ENCODE measurements at places on chromosomes 5 and 9. TPM values are rescaled to one million over a fixed set of nuclear protein-coding genes. Genes with fewer than 3 reads are reported as not detected.

- no peaks in the 10 kb centered on the region for H3K27me3 ChIP-seq
- no peak for DNase-seq
- no peaks in the 10 kb centered on the region for H3K4me1 ChIP-seq
- no peaks in the 10 kb centered on the region for H3K36me3 ChIP-seq
These were observed 929.5 kb upstream of the C9orf72 start for GRCh38 chr9:28502741-28503140.

GRCh38 chr9:69066955-69067354, 31.4 kb downstream of the FXN start:
- peaks cover 27% of the 10 kb centered on the region for H3K36me3 ChIP-seq

Gene WHRN
- total RNA-seq: 2.8 TPM

DNA sequence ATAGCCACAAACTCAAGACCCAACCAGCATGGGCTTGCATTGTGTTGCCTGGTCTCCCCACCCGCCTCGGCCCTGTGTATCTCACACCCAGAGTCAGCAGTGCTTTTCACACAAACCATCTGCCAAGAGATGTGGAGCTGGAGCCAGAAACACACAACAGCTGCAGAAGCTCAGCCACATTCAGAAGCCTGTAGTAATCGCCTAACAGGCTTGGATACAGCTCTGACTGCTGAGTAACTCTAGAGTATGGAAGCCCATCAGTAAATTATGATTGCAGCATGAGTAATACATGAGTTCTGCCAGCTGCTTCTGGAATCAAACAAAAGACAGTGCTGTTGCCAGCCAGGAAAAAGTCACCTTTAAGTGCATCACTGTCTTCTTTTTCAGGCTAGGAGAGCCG, 16.0 kb downstream of the TEK start:
- DNase-seq: no peak
- no peak overlapping the region for H3K27ac ChIP-seq
- H3K27me3 ChIP-seq: no peaks in the 10 kb centered on the region
- no peaks in the 10 kb centered on the region for H3K36me3 ChIP-seq
- no peak overlapping the region for H3K4me3 ChIP-seq

DNA sequence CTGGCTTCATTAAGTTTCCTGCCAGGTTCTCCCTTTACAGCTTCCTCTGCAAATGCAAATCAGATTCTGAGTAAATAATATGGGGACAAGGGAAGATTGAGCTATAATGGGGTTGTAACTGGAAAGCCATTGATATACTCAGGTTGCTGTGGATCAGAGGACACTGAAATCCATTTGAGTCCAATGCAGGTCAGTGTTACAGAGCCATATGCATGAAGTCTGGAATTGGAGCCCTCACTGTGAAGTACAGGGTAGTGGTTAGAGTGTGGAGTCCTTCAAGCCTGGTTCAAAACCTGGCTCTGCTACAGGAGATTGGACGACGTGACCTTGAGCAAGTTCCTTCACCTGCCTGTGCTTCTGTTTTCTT, 48.7 kb downstream of the TIMD4 start:
- peaks cover 53% of the 10 kb centered on the region for H3K36me3 ChIP-seq
- H3K27ac ChIP-seq: peak overlapping the region; percentile 83
- peak overlapping the region; percentile 33 for H3K4me3 ChIP-seq
- no peak for DNase-seq
- H3K4me1 ChIP-seq: peaks cover 48% of the 10 kb centered on the region
- H3K27me3 ChIP-seq: no peaks in the 10 kb centered on the region

DNA sequence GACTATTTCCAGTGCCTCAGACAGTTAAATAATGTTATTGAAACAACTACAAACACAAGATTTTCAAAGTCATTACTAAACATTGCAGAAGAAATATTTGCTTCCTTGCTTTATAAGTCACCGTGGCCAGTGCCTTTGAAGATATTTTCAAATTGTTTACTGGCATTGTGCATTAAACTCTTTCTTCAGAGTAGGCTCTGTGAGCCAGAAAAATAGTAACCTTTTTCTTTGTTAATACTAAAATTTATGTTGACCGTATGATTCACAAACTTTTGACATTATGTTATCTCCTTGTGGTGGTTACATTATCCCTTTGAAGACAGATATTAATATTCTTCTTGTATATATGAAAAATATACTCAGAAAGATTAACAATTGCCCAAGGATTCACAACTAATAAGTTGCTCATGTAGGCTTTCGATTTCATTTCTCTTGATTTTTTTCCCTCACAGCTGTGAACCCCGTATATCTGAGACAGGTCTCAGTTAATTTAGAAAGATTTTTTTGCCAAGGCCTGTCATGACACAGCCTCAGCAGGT, 140.1 kb downstream of the NR3C1 start:
- no peak overlapping the region for H3K27ac ChIP-seq
- DNase-seq: no peak
- no peak overlapping the region for H3K4me3 ChIP-seq
- H3K4me1 ChIP-seq: peaks cover 25% of the 10 kb centered on the region
